ENCODE measurements at places on chromosomes 5 and 9. TPM values are rescaled to one million over a fixed set of nuclear protein-coding genes. Genes with fewer than 3 reads are reported as not detected.

- no peak for DNase-seq
These were observed 35.2 kb upstream of the PDE8B start for GRCh38 chr5:77175231-77175630.

DNA sequence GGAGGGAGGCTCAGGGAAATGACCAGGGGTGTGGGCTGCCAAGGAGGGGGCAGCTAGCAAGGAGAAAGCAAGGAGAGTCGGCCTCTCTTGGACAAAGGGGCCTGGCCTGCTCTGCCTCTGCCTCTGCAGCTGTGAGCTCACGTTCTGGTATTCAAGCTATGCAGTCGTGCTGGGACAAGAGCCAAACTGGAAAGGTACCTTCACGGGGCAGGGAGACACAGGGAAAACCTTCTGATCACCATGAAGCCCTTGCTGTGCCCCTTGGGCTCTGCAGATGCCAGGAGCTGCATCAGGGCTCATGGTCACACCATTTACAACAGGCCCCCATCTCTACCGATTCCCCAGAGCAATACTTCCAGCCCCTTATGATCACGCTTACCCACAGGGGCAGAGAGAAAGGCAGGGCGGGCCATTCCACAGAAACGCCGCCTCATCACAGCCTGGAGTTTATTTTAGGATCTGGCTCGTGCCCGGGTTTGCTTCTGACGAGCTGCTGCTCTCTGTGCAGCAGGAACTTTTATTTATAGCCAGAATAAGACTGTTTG, 63.2 kb downstream of the PRRT1B start:
- no peak for DNase-seq

- DNase-seq, result no peak
These were observed 78.8 kb downstream of the GIN1 start for GRCh38 chr5:103041071-103041676.

CLTA gene
- total RNA-seq, result 58.3 TPM

LRRC14B gene
- 8.5 TPM for total RNA-seq

TCF7 gene
- 2.2 TPM for total RNA-seq

GRCh38 chr9:134065612-134066419, 2.0 kb downstream of the BRD3 start:
- no peak for DNase-seq

- DNase-seq, result no peak
These were observed 6.7 kb upstream of the TMEM252 start for GRCh38 chr9:68547417-68547816.

DNA sequence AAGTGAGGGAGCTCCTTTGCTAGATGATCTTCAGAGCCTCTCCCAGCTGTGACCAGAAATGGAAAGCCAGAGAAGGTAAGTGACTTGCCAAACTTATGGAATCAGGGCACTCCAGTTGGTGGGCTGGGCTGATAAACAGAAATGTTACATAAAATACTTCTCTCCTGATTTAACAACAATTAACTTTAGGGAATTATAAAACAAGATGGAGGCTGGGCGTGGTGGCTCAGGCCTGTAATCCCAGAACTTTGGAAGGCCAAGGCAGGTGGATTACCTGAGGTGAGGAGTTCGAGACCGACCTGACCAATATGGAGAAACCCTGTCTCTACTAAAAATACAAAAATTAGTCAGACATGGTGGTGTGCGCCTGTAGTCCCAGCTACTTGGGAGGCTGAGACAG, 899 bp upstream of the MED10 start:
- DNase-seq, result no peak

ROR2 gene
- 0.65 TPM for total RNA-seq

GRCh38 chr5:149938791-149939358, 5.7 kb downstream of the PDE6A start:
- no peak for DNase-seq

HRCT1 gene
- 1.5 TPM for total RNA-seq

DNA sequence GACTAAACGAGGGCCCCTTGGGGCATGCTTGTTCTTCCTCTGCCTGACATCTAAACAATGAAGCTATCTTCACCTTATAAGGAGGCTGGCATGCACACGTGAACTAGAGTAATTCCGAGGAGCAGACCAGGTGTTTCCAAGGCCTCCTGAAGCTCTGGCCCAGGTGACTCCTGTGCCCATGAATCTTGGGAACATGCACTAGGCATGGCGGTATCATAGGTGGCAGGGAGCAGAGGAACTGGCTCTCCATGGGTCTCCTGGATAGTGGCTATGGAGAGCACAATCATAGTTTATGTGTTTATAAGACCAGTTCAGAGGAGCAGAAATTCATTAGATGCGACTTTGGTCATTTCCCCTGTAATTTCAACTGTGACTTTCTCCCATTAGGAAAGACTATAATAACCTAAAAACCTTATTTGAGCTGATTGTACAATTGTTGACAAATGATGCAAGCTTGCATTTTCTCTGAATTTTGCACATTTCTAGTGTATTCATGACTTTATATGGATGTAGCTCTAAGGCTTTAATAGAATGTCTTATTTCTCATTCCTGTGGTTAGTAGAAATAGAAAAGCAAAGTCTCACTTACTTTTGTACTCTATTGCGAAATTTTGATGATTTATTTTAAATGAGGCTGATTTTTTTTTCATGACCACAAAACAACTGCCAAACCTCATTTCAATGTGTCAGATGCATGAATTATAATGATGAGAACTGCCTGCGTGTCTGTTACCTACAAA, 135.3 kb upstream of the RPS23 start:
- DNase-seq, result no peak

DNA sequence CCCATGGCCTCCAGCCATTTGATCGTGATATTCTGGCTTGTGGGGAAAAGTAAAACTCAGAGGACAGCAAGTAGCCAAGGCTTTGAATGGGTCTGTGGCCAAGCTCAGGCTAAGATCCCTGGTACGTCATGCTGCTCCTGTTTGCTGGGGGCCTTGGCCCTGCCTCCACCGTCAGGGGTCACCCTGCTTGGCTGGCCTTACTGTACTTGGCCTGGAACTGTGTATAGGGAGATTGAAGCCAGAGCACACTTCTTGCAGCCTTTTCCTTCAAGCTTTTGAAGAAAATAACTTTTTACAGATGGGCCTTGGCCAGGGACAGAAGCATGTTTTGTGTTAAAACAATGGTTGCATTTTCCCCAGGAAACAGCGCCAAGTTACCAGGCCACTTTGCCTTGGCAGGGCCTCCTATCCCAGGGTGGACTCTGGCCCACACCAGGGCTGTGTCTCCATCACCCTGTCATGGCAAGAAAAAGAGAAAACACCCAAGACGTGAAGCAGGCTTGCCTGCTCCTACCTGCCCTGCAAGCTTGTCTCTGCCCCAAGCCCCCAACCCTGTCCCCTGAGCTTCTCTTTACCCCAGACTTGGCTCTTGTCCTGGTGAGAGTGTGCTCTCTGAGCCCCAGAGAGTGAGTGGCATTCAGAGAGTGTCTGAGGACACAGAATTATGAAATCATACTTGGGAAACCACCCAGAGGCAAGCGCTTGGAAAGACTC, 286.9 kb downstream of the GADD45G start:
- no peak for DNase-seq

DNA sequence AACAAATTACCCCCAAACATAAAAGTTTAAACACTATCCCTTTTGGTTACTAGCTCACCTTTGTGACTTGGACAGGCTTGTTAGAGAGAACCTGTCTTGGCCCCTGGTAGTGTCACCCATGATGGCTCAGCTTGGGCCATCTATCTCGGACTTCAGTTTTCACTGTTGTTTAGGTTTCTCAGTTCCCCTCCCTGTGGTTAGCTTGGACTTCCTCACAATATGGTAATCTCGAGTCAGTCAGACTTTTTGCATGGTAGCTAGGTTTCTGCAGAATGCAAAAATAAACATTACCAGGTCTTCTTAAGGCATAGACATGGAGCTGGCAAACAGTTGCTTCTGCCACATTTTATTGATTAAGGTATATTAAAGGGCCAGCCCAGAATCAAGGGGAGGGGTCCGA, 324.3 kb upstream of the RORB start:
- DNase-seq, result no peak

GRCh38 chr5:177994063-177994462, 2.0 kb downstream of the PROP1 start:
- DNase-seq, result no peak

PTPRD gene
- total RNA-seq, result 13.0 TPM

DNA sequence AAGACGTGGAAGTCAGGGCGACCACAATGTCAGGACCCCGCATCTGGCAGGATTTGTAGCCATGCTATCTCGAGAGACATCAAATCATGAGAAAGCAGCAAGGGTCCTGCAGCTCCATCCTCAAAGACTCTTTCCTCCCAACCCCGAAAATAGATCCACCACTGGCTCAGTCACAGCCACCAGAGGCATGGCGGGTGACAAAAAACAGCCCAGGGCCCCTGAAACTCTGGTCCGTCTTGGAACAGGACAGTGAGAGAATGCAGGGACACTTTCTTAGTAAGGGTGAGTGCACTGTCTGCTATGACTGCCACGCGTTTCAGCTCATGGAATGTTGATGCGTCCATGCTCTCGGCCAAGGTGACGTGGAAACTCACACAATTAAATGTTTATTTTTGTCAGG, 220.9 kb downstream of the IRX2 start:
- DNase-seq, result no peak

CPEB4 gene
- total RNA-seq, result 187 TPM

- no peak for DNase-seq
These were observed 11.4 kb upstream of the ASS1 start for GRCh38 chr9:130433168-130433946.

DNA sequence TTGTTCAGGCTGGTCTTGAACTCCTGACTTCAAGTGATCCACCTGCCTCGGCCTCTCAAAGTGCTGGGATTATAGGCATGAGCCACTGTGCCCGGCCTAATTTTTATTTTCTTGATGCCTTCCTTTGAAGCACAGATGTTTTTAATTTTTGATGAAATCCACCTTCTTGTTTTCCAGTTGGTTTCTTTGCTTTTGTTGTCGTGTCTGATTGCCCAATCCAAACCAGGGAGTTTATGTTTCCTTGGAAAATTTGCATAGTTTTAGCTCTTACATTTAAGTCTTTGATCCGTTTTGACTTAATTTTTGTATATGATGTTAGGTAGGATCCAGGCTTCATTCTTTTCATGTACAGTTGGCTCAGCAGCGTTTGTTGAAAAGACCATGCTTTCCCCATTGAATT, 15.2 kb downstream of the EHMT1 start:
- DNase-seq, result no peak

GRCh38 chr5:98333921-98334320, 439.5 kb upstream of the RGMB start:
- no peak for DNase-seq

ENG gene
- total RNA-seq, result 244 TPM

TEK gene
- total RNA-seq, result 21.0 TPM

- no peak for DNase-seq
These were observed 108.2 kb downstream of the SYK start for GRCh38 chr9:90909747-90910283.

GRCh38 chr5:143772621-143773020, 39.3 kb upstream of the HMHB1 start:
- no peak for DNase-seq

LPAR1 gene
- total RNA-seq, result 10.6 TPM

DNA sequence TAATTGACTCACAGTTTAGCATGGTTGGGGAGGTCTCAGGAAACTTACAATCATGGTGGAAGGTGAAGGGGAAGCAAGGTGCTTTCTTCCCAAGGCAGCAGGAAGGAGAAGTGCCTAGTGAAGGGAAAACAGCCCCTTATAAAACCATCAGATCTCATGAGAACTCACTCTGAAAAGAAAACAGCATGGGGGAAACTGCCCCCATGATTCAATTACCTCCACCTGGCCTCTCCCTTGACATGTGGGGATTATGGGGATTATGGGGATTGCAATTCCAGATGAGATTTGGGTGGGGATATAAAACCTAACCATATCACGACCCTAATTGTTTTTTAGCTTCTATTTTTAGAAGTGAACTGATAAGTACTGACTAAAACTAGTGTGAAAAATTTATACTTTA, 1377.5 kb upstream of the DMAC1 start:
- no peak for DNase-seq

GRCh38 chr5:140468188-140468587, 66.6 kb downstream of the ANKHD1 start:
- no peak for DNase-seq

GRCh38 chr5:59813761-59814536, 79.6 kb downstream of the PDE4D start:
- DNase-seq, result no peak

DNA sequence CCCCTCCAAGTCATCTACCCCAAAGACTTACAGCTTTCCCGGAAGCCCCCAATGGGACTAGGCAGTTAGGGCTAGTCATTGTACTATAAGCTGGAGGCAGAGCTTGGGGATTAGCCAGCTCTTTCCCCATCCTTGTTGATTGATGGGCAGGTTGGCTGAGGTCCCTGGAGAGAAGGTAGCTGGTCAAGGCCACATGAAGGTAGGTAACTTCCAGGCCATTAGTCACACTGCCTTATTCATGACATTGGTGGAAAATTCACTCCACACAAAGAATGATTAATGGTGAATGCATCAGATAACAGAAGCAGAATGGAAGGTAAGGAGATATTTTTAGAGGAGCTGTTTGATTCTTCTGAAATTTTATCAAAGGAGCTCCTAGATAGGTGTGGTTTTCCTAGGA, 49.5 kb upstream of the TGFBR1 start:
- DNase-seq, result no peak

MTAP gene
- 13.0 TPM for total RNA-seq

DNA sequence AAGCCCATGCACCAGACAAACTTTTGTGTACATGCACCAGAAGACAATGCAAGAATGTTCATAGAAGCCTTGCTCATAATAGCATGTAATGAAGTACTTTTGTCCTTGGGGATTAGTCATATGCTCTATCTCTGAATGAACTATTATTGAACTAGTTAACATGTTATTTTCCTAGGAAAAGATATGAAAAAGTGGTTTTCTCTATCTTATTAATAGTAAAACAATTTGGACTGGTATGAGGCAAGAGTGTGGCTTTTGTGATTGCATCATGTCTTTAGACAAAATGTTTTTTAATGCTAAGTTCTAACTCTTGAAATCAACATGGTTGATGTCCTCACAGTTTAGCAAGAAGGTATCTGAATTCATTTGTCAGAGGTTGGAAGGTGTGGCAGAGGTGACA, 55.7 kb upstream of the SPDL1 start:
- no peak for DNase-seq

AHRR gene
- total RNA-seq, result 0.73 TPM

DNA sequence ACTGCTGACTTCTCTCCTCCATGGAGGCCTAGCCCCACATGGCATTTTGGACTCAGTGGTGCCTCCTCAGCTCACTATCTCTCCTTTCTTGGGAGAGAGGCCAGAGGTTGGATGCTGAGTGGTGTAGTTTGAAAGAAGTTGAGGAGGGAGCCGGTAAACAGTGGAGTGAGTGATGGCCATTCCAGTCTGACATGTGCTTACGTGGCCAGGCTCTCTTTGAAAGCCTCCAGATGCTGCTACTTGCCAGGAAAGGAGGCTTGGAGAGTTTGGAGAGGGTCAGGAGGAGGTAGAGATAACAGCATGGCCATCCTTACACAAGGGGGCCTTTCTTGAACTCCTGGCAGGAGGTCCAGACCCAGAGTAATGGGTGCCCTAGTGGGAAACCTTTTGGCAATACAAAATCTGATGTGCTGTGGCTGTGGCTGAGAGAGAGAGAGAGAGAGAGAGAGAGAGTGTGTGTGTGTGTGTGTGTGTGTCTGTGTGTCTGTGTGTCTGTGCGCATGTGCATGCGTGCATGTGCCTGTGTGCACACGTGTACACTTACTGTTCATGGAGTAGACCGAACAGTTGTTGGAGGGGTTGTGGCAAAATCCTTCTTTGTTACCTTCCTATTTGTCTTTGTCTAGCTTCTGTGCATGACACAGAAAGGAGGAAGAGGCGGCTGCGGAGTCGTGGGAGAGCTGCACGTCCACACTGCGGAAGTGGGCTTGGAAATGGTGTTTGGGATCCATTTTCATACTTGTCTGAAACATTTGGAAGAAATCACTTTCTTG, 37.8 kb downstream of the RALGPS1 start:
- no peak for DNase-seq

SPINK7 gene
- total RNA-seq, result not detected

ELAVL2 gene
- 0.32 TPM for total RNA-seq
